ENCODE measurements at places on chromosomes 11 and 22. TPM values are rescaled to one million over a fixed set of nuclear protein-coding genes. Genes with fewer than 3 reads are reported as not detected.

The TCN2 gene
- 66.5 TPM for total RNA-seq

The TEAD1 gene
- 93.8 TPM for total RNA-seq

The CSF2RB gene
- total RNA-seq, result not detected

The TRIM29 gene
- total RNA-seq, result 0.11 TPM

The CCDC81 gene
- total RNA-seq, result 0.77 TPM

The DNAJB7 gene
- total RNA-seq, result not detected

The OR51I2 gene
- total RNA-seq, result not detected

The JAML gene
- 0.09 TPM for total RNA-seq

GRCh38 chr11:122812638-122813037 is 25.7 kb upstream of the CRTAM start:
- DNase-seq, result no peak

DNA sequence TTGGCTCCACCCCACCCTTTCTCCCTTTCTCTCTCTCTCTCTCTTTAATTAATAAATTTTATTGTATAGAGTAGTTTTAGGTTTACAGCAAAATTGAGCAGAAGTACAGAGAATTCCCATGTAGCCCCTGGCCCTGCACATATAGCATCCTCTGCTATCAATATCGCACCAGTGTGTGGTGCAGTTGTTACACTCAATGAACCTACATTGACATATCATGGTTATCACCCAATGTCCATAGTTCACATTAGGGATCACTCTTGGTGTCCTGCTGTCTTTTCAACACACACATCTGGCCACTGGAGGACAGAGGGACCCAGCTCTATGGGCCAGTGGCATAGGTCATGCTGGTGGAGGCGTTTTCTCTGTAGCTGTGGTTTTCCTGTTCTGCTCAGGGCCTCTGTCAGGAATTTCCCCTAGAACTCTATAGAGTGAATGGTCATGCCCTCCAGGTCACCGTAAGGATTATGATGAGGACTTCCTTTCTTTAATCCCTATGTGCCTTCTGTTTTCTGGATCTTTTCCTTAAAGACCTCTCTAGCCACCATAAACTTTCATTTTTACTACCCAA is 98.2 kb upstream of the NAV2 start:
- no peak for DNase-seq

- no peak for DNase-seq
Measured at GRCh38 chr22:28951530-28951929, 68.2 kb downstream of the ZNRF3 start.

DNA sequence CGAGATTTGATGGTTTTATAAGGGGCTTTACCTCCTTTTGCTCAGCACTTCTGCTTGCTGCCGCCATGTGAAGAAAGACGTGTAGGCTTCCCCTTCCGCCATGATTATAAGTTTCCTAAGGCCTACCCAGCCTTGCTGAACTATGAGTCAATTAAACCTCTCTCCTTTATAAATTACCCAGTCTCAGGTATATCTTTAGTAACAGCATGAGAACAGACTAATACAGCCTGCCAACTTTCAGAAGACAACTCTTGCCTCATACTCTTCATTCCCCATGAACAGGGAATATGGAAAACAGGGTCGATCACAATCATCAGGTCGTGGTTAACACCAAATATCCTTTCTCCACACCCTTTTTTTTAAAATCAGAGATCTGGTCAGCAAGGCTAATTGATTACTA is 83.0 kb downstream of the MPPED2 start:
- no peak for DNase-seq

- peak; percentile 22 for DNase-seq
Measured at GRCh38 chr11:2674658-2675131, 25.1 kb downstream of the KCNQ1OT1 start.

DNA sequence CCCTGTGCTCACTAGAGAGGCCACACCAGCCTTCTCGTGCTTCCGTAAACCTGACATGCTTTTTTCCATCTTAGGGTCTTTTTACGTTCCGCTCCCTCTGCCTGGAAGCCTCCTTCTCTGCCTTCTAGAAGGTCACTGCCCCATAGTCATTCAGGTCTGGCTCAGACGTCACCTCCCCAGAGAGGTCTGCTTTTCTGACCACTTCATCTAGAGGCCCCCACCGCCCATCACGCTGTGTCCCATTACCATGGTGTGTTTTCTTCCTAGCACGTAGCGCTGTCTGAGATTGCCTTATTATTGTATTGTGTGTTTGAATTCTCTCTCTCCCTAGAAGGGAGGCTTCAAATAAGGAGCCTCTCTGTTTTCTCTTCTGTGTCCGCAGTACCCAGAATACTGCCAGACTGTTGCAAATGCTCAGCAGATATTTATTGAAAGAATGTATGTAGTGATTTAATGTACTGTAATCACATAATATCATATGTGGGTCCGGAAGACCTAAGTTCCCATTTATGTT is 10.0 kb downstream of the TAB1 start:
- DNase-seq, result no peak

DNA sequence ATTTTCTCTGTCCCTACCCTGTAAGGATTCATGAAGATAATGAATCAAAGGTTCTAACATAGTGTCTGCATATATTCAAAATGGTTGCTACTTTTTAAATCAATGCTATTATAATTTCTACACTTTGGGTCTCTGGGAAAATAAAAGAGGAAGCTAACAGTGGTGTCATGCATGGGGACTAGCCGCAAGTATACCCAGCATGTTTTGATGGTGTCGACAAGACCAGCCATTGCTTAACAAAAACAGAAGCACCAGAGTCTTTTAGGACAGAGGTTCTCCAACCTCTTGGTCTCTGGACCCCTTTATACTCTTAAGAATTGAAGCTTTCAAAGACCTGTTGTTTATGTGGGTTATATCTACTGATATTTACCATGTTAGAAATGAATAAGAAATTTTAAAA is 37.8 kb downstream of the RNF141 start:
- DNase-seq, result no peak

DNA sequence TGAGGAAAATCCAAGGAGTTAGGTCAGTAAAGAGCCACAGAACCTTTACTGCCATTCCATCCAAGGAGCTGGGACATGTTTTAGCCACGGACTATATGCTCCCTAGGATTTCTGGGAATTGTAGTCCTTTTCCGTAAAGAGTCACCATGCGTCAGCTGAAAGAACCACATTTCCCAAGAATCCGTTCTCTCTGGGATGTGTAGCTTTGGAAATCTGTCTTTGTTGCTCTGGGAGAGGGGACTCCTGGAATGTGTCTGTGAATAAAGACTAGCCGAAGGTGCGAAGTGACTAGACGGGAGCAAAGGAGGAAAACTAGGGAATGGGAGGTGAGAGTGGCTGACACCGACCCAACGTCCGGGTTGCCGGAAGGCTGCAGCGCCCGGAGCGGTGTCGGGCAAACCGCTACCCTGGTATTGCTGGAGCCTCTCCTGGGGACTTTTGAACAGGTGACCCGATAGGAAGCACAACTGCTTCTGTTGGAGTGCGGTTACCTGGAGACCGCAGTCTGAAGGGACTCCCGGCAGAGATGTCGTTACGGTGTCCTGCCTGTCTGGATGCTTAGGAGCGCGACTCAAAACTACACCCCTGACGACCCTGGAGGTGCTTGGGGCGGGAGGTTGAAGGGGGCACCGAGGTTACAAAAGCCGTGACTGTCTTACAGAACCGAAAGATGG is at the start of gene IFTAP:
Gene IFTAP, plus strand, starts transcription at position 187 of the 674 bp plus-strand sequence. CDS start 15,602 bp downstream, outside the sequence.
- peak; percentile 92 for DNase-seq

- DNase-seq, result no peak
Measured at GRCh38 chr11:1916986-1917522, 2.4 kb upstream of the TNNT3 start.

DNA sequence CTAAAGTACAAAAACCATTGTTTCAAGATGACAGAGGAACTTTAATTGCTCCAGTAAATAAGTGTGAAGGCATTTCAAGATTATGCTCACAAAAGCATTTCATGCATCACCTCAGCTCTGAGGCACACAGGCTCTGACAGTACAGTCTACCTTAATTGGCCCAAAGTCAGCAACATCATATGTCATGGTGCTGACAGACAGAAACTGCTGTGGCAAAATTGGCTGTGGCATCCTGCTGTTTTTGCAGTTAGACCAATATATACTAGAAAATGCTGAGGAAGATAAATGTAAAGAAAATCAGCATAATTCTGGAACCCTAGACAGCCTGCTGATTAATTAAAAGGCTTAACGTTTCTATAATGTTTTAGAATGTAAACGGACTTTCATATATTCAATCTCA is 34.9 kb upstream of the PPP2R1B start:
- no peak for DNase-seq

DNA sequence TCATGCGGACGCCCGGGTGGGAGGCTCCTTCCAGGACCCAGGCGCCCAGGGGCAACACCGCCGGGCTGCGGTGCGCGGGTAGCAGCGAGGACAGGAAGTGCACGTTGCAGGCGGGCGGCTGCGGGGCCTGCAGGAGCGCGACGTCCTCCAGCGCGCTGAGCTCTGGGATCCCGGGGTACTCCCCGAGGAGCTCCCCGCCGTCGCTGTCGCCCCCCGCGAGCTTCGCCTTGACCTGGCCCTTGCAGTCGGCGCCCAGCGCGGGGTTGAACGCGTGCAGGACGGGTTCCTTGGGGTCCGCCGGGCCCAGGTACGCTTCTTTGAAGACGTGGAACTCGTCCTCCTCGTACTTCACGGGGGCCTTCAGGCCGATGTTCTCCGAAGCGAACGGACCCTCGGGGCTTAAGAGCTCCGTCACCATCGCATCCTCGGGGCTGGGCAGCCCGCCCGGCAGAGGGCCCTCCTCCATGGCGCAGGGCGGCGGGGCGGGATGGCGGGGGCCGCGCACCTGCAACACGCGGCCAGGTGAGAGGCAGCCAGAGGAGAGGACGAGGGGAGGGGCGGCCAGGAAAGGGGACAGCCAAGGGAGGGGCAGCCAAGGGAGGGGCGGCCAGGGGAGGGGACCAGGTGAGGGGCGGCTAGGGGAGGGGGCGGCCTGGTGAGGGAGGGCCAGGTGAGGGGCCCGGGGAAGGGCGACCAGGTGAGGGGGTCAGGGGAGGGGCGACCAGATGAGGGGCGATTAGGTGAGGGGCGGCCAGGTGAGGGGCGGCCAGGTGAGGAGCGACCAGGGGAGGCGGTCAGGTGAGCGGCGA is 921 bp downstream of the TESMIN start:
- DNase-seq, result peak; percentile 71

DNA sequence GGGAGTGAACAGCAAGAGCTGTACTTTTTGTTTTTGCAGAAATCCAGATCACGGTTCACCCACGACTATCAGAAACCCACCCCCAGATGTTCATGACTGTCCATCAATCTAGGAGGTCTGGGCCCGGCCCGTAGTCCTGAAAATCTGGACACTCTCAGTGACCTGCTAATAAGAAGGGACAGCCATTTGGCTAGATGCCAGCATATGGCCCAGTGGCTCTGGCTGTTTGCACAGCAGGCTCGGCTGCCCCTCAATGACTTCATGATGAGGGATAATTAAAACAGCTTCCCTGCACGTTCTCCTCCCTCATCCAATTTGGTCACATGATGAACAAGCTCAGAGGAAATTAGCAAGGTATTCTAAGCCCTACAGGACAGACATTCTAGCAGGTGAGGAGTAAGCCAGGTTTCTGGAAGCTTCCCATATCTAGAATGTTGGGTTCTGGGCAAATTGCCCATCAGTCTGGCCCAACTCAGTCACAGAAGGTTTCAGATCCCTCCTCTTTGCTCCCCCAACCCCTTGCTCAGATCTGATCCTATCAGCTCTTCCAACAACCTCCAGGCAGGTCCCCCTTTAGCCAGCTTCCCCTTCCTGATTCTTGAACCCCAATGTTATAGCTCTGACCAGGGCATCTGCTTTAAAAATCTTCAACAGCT is 397.3 kb downstream of the SHANK2 start:
- DNase-seq, result no peak

GRCh38 chr22:36419912-36420882 is 32.4 kb upstream of the MYH9 start:
- DNase-seq, result no peak

DNA sequence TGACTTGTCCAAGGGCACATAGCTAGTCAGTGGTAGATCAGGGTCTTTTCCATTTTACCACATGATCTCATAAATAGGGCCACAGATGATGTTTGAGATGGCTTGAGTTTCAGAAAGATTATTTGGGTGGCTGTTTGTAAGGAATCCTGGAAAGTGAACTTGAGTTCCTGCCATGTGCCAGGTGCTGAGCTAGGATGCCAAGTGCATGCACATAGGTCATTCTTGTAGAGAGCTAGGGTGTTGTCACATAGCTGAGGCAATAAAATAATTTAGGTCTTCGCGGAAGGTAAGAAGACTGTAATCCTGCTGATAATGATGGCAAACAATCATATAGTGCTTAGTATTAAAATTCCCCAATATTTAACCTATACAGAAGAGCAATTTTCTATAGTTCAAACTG is 1162.6 kb upstream of the TENM4 start:
- no peak for DNase-seq

GRCh38 chr11:61138935-61139334 is 22.3 kb downstream of the VPS37C start:
- DNase-seq, result no peak

- DNase-seq, result peak; percentile 22
Measured at GRCh38 chr11:67055812-67056211, 835 bp upstream of the RHOD start.

DNA sequence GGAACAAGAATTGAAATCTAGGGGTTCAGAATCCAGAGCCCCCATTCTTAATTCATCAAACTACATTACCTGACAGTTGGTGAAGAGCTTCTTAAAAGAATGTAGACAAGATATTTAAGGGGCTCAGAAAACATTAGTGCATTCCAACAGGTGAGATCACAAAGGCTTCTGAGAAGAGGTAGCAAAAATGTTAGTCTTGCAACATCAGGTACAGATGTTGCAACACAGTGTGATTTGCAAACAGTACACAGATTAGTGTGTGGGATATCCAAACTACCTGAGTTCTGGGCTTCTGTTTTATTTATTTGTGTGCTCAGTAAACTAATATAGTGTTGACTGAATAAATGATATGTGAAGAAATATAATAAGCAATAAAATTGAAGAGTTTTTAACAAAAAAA is 11.8 kb downstream of the CASP4 start:
- DNase-seq, result no peak

Measured in neural progenitor cell (in vitro differentiated cells).